ENCODE measurements at places on chromosomes 2 and 18.

- no peak for DNase-seq
Measured at GRCh38 chr2:27717070-27717795, 53.5 kb downstream of the SLC4A1AP start.

DNA sequence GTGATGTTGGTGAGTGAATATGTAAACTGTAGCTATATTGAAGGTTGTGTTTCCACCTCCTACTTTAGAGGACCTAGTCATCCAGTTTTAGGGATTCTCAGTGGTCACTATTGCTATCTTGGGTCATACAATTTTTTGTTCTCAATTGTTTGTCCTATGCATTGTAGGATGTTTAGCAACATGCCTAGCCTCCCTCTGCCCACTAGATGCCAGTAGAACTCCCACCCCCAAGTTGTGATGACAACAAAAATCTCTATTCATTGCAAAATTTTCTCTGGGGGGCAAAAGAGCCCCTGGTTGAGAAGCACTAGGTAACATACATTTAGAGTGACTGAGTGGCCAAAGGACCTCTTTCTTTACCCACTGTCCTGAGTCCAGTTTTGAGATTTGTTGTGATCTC, 87.3 kb downstream of the LRRTM4 start:
- no peak for DNase-seq

DNA sequence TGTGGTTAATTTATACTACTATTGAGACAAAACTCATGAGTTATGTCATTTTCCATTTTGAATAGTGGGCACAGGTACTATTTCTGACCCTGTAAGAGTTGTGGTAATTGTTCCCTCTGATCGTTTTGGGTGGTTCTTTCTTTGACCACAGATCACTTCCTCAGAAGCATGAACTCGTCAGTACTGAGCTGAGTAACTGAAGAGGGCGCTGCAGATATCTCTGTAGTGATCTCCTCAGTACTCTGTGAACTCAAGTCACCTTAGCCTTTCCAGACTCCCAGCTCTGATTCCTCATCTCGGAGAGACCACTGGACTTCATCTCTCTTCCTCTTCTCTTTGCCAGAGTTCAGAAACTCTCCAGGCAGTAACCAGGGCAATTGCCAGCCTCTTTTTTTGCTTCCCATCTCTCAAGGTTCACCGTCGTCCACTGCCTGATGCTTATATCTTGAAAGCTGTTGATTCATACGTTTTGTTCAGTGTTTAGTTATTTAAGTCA, 9.4 kb upstream of the IL1RL1 start:
- DNase-seq: no peak

- DNase-seq: no peak
Measured at GRCh38 chr2:15893689-15894480, 46.5 kb upstream of the MYCN start.

- DNase-seq: no peak
Measured at GRCh38 chr2:107684421-107684820, 142.3 kb upstream of the RGPD4 start.

DNA sequence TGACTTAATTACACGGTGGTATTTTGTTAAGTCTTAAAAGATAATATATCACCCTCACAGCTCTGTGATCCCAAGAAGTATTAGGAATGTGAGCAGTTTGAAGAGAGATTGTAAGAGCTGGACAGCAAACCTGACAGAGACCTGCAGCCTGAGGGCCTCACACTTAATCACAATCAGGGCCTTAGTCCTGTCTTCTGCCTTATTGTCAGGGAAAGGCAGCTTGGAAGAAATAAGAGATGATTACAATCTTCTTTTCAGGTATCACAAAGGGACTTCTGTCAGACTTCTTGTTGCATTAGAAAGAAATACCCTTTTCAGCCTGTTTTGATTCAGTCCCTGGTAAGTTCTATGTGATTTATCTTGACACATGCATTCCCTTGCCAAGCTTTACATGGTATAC, 1433.8 kb upstream of the SLC39A10 start:
- no peak for DNase-seq

DNA sequence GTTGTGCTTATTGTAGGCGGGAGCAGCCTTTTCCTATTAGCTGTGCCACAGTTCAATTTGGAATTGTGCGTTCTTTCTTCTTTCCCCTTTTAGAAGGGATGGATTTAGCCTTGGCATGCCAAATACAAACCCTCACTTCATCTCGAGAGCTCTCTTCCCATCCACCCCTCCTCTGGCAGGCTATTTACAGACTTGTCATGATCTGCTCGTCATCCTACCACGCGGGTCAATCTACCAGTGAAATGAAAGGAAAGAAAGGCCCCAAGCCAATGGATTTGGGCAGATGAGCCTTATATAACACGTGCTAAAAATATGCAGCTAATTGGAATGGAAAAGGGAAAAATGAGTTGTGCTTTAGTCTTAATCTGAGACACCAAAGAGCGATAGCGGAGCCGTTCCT, 277.5 kb downstream of the PRKCE start:
- no peak for DNase-seq

- DNase-seq: no peak
Measured at GRCh38 chr2:13560322-13560721, 843.6 kb downstream of the TRIB2 start.

DNA sequence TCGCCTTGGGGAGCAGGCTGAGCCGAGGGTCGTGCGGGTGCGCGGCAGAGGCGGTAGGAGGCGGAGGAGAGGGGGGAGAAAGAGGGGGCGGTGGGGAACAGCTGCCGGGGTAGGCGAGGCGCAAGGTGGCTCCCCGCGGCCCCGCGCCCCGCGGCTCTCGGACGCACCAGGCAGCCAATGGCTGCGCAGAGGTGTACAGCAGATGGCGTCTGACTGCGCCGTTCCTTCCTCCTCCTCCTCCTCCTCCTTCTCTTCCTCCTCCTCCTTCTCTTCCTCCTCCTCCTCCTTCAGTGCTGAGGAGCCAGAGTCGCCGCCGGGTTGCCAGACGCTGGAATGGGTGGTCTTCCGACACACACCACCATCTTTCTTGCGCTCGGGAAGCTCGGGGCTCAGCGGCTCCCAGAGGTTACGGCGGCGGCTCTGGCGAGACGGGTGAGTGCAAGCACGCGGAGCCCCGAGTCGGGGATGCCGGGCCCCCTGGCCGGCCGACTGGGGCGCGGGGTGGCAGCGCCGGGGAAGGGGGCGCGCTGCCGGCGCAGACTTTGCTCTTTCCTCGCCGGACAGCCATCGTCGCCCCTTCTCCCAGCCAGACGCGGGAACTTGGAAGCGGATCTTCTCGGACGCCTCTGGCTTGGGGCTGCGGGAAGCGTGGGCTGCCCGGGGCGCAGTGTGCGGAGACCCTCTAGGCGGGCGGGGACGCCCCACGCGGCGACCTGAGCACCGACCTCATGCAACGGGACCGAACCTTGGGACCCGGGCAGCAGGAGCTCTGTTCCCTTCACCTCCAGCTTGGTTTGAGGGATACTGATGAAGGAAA, at the start of gene THSD7B:
THSD7B (plus strand) TSS at position 290 of the 817 bp plus-strand sequence. CDS start 116,634 bp downstream, outside the sequence.
- no peak for DNase-seq

- peak; percentile 59 for DNase-seq
Measured at GRCh38 chr18:62715759-62716615, 646 bp downstream of the PHLPP1 start.

DNA sequence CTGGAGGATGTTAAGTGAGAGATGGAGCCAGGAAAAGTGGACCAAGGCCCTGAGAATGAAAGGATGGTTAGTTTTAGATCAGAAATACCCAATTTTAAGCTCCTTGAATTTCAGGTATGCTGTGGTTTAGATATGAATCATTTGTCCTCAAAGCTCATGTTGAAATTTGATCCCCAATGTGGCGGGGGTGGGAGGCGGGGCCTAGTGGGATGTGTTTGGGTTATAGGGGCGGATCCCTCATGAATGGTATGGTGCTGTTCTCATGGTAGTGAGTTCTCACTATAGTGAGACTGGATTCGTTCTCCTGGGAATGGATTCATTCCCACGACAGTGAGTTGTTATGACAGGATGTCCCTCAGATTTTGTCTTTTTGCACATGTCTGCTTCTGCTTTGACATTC, 11.4 kb downstream of the MYO5B start:
- no peak for DNase-seq

DNA sequence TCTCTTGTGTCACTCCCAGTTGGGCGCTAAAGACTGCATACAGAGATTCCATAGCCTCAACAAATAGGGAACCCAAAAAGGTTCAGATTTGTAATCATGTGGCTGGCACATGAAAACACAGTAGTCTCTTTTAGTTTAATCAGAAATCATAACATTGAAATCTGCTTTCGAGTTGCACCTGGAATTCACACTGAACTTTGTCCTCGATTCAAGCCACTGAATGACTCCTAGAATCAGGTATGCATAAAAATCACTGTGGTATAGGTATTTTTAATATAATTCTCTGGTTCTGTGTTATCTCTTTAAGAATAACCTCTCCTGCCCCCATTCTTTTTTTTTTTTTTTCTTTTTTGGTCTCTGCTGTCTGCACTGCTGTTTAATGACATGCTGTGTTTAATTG, 150.2 kb downstream of the KCNH7 start:
- no peak for DNase-seq

- no peak for DNase-seq
Measured at GRCh38 chr2:240412975-240413812, 22.3 kb upstream of the GPC1 start.

DNA sequence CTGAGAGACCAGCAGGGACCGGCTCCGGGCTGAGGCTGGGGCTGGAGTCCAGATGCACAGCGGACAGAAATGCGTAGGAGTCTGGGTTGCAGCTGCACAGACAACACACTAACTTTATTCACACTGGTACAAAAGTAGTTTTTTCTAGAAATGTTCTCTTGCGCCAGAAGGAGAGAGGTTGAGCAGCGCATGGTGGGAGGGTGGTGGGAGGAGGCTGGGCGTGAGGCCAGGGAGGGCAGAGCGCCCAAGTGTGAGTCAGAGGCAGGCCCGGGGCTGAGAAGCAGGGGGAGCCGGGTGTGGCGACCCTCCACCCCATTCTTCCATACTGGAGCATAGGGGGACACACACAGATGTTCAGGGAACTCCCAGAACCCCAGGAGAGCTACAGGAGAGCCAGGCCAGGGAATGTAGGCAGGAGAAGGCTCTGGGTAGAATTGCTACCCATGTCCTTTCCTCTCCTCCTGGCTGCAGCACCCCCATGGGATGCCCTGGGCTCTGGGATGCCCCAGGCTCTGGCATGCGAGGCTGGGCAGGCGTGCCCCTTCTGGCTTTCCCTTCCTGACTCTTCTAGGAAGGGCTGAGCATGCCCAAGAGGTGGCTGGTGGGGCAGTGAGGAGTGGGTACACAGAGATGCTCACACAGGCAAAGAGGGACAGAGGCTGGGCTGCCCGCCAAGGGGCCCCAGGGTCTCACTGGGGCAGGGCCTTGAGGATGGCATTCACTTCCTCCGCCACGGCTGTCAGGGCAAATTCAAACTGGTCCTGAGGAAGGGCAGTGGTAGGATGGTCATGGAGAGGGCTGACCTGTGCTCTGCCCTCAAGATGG, 10.6 kb downstream of the DNAJB2 start:
- DNase-seq: no peak

- no peak for DNase-seq
Measured at GRCh38 chr2:235860871-235861270, 307.3 kb downstream of the GBX2 start.
